ENCODE measurements at places on chromosomes 4 and X. TPM values are rescaled to one million over a fixed set of nuclear protein-coding genes. Genes with fewer than 3 reads are reported as not detected.
A peak's percentile ranks its signal among the peaks of the same experiment; 100 is the strongest.

DNA sequence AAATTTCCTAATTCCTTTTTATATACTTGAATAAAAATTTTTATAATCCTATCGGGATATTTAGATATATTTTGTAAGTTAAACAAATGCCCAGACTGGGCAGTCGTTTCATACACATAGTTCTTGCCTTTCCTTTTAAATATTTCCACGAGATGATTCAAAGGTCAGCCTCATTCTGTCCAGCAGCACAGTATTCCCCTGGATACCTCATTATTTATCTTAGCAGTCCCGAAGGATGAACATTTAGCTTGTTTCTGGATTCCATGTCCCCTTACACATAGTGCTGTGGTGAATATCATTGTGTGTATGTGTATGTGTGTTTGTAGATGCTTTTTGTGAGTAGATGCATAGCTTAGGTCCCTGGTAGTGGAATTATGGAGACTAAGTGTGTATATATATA, 38.3 kb downstream of the RAPGEF2 start:
- peak; percentile 86 for DNase-seq

- DNase-seq = no peak
These were observed 80.5 kb downstream of the CLDN34 start for GRCh38 chrX:10047631-10048030.

Gene DAPP1
- total RNA-seq = not detected

GRCh38 chr4:52941450-52941849, 79.3 kb downstream of the RASL11B start:
- DNase-seq = no peak

Gene CTAG1A
- total RNA-seq = not detected

DNA sequence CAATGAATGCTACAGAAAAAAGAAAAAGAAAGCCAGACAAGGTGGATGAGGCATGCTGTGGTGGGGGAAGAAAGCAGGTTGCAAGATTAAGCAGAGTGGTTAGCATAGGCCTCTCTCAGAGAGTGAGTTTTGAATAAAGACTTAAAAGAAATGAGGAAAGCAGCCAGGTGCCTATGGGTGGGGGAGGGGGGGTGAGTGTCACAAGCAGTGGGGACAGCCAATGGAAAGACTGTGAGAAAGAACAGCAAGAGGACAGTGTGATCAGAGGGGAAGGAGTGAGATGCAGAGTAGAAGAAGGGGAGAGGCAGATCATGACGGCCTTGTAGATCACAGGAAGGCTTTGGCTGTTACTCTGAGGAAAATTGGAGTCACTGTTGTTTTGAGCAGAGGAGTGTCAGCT, 162.5 kb downstream of the SOX3 start:
- DNase-seq = no peak

Gene NMU
- not detected for total RNA-seq

- no peak for DNase-seq
These were observed 59.3 kb downstream of the ZNF674 start for GRCh38 chrX:46485897-46486296.

GRCh38 chrX:952816-953215, 259.6 kb downstream of the CRLF2 start:
- no peak for DNase-seq

Gene ADH1C
- not detected for total RNA-seq

Gene RAI2
- total RNA-seq = 0.11 TPM

Gene FANCB
- total RNA-seq = 6.2 TPM

GRCh38 chr4:87465739-87466366, 43.5 kb downstream of the NUDT9 start:
- DNase-seq = peak; percentile 53

DNA sequence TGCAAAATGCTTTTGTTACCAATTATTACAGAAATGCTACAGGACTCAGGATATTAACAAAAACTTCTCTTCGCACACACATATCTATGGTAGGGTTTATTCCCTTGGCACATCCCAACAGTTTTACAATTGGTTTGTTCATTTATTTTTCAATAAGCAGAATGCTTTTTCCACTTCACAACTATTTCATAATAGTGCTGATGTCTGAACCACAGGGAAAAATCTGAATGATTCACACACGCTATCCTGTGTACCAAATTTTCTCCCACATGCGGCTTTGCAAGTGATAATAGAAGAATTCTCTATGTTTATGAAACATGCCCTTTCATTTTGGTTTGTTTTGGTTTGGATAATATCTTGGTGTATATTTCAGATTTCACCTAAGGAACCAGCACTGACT, 725.7 kb upstream of the TENM3 start:
- DNase-seq = no peak

DNA sequence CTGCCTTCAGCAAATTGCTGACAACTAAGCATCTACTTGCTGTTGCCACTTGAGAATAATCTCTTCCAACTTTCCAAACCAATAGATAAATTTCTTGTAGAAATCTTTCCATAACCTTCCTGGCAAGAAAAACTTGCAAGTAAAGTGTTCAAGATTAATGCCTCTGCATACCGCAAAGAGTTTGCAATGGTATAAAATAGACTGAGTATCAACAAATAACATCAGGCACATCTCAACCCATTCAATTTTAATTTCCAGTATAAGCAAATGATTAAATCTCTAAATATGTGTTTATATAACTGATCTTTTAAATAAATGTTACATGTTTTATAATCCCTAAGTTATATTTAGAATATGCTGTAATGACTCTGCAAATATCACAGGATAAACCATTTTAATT, 275.2 kb upstream of the AGA start:
- DNase-seq = no peak

- peak; percentile 94 for DNase-seq
These were observed 186.2 kb downstream of the RCHY1 start for GRCh38 chr4:75327804-75328512.

Gene PNMA6A
- not detected for total RNA-seq

GRCh38 chr4:144178414-144178813, 37.9 kb upstream of the GYPA start:
- no peak for DNase-seq

GRCh38 chrX:42725196-42725595, 52.8 kb downstream of the PPP1R2C start:
- no peak for DNase-seq

DNA sequence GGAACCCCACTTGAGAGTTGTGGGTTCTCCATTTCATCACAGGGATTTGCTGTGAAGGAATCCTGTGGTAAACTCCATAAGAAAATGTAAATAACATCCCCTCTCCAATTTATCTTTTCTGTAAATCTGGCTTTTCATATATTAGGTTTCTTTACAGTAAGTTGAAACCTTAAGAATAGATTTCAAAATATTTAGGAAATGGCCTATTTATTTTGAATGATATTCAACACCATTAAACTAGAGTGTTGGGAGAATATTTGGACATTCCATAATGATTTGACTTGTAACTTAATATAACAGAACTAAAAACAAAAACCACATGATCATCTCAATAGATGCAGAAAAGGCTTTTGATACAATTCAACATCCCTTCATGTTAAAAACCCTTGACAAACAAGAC, 197.3 kb upstream of the PGRMC2 start:
- no peak for DNase-seq

DNA sequence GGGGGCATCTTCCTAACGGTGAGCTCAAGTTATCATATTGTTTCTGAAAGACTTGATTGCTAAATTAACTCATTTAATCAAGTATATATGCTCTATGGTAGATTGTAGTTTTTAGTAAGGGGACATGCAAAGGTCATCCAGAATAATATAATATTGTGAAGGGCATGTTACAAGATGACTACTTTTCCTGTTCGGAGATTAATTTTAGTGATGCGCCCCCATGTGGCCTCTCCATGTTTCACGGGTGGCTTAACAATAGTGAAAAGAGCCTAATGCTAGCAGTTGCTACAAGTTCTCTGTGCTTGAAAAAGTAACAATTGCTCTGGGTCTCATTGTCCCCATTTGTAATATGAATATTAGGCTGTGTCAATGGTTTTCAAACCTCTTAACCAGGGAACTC, 12.2 kb downstream of the SMPX start:
- peak; percentile 31 for DNase-seq

GRCh38 chr4:57113870-57114269, 3.7 kb upstream of the IGFBP7 start:
- no peak for DNase-seq

DNA sequence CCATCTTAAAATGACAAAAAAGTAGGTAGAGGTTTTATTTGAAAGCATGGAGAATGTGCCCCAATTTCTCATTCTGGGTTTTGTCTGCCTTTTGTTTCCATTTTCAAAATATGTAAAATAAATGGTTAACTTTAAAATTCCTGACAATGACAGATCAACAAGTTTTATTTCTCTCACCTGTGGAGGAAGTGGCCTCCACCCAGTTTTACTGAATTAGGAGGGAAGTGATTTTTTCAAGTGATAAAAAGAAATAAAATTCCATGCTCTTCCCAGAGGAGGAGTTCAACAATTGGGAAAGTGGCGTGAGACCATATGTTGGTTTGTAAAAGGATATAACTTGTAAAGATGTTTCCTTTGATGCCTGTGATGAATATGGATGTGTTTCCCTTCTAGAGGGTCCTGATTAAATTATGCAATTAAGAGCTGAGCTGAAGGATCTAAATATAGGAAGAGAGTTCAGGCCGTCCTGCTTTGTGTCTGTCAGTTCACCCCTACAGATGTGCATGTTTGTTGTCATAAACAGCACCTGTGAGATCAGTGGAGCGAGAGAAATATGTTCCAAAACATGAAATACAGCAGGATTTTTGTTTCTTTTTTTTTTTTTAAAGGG, 19.5 kb downstream of the SMAD1 start:
- DNase-seq = no peak
